ENCODE measurements at places on chromosomes 5 and 9. TPM values are rescaled to one million over a fixed set of nuclear protein-coding genes. Genes with fewer than 3 reads are reported as not detected.

- peak overlapping the region; percentile 27 for H3K4me3 ChIP-seq
- peaks cover 2% of the 10 kb centered on the region for H3K27me3 ChIP-seq
- peaks cover 44% of the 10 kb centered on the region for H3K4me1 ChIP-seq
- DNase-seq, result no peak
- peaks cover 3% of the 10 kb centered on the region for H3K36me3 ChIP-seq
These were observed 76.2 kb upstream of the IL6ST start for GRCh38 chr5:56070851-56071465.

DNA sequence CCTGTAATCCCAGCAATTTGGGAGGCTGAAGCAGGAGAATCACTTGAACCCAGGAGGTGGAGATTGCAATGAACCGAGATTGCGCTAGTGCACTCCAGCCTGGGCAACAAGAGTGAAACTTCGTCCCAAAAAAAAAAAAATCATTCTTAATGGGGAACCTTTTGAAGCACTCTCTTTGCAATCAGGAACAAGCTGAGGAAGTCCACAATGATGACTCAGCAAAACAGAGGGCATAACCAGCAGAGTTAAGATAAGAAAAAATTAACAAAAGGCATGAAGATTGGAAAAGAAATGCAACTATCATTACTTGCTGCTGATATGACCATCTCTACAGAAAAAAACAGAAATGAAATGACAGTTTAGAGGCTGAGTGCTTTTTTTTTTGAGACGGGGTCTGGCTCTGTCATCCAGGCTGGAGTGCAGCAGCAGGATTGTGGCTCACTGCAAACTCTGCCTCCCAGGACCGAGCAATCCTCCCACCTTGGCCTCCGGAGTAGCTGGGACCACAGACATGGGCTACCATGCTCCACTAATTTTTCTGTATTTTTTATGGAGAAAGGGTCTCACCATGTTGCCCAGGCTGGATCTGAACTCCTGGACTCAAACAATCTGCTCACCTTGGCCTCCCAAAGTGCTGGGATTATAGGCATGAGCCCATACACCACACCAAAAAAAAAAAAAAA, 88.0 kb downstream of the FNBP1 start:
- DNase-seq, result no peak
- peak overlapping the region; percentile 14 for H3K27ac ChIP-seq
- peaks cover 28% of the 10 kb centered on the region for H3K4me1 ChIP-seq

GRCh38 chr9:19255821-19256220, 25.3 kb downstream of the DENND4C start:
- no peaks in the 10 kb centered on the region for H3K27me3 ChIP-seq
- H3K27ac ChIP-seq, result no peak overlapping the region
- DNase-seq, result no peak
- no peak overlapping the region for H3K4me3 ChIP-seq
- H3K4me1 ChIP-seq, result peaks cover 6% of the 10 kb centered on the region
- peaks cover 8% of the 10 kb centered on the region for H3K36me3 ChIP-seq

- H3K36me3 ChIP-seq, result no peaks in the 10 kb centered on the region
- no peak overlapping the region for H3K27ac ChIP-seq
- no peak for DNase-seq
- H3K27me3 ChIP-seq, result no peaks in the 10 kb centered on the region
These were observed 446.2 kb downstream of the DNAH5 start for GRCh38 chr5:13498279-13498678.

- no peaks in the 10 kb centered on the region for H3K4me1 ChIP-seq
- DNase-seq, result no peak
- H3K36me3 ChIP-seq, result no peaks in the 10 kb centered on the region
These were observed 119.8 kb upstream of the TBC1D2 start for GRCh38 chr9:98375138-98375726.

DNA sequence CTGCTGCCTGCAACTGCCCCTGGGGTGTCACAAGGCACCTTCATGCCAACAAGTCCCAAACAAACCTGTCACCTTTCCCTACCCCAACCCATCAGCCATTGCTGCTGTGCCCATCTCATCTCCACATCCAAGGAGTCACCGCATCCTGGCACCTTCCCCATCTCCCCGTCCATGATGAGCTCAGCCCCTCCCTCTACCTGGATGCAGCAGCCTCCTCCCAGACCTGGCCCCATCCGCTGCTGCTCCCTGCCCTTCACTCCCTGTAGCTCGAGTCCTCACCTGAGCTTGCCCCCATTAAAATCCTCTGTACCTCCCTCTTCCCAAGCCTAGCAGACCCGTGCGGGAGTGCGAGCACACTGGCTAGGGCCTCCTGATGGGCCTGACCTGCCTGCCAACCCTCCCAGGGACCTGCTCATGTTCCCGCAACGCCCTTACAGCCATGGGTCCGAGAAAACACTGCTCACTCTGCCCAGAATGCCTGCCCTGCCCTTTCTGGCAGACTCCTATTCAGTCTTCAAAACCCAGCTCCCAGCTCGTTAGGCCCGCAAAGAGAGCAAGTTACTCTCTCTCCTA, 110.6 kb downstream of the ADAMTS2 start:
- H3K27ac ChIP-seq, result no peak overlapping the region
- no peak for DNase-seq
- H3K36me3 ChIP-seq, result no peaks in the 10 kb centered on the region

The AK8 gene
- not detected for total RNA-seq

The ADAMTS12 gene
- total RNA-seq, result not detected

The MTAP gene
- total RNA-seq, result 55.9 TPM

The CFAP90 gene
- not detected for total RNA-seq

The SGCD gene
- total RNA-seq, result not detected

All from activated CD4-positive, alpha-beta T cell treated with anti-CD3 and anti-CD28 coated beads, Interleukin-2, amount 10 ng/mL, durations not matched to agents 24 days and 14 days (primary cell).